ENCODE measurements at places on chromosomes 12 and 14.
A peak's percentile ranks its signal among the peaks of the same experiment; 100 is the strongest.

DNA sequence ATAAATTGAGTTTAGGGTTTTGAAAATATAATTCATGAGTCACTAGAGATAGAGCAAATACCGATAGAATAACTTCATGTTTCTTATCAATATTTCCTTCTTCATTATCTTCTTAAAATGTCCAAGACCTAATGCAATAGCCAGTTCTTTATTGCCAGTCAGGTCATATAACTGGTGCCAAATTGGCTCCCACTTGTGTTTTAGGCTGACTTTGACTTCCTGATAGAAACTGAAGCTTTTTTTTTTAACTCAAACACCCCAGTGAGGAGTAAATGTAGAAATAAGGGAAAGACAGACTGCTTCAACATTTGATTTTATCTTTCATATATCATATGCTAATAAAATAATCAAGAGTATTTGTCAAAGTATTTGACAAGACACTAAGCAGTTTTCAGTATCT, 80.7 kb downstream of the ARMH4 start:
- DNase-seq: no peak

DNA sequence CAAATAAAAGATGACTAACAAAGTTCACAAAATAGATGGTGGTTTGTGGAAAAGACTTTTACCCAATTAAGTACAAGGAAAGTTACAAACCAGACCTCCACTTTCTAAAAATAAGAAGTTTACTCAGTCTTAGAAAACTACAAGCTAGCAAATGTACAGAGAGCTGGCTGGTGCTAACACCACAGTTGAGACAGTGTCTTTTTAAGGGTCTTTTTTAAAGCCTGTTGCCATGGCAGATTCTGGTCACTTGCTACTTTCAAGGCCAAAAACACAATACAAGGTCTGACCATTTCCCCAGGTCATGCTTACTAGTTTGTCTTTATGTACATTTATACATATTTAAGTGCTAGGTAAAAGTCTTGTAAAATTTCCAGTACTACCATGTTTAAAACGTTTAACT, 2.4 kb downstream of the BTG1 start:
- DNase-seq: no peak

DNA sequence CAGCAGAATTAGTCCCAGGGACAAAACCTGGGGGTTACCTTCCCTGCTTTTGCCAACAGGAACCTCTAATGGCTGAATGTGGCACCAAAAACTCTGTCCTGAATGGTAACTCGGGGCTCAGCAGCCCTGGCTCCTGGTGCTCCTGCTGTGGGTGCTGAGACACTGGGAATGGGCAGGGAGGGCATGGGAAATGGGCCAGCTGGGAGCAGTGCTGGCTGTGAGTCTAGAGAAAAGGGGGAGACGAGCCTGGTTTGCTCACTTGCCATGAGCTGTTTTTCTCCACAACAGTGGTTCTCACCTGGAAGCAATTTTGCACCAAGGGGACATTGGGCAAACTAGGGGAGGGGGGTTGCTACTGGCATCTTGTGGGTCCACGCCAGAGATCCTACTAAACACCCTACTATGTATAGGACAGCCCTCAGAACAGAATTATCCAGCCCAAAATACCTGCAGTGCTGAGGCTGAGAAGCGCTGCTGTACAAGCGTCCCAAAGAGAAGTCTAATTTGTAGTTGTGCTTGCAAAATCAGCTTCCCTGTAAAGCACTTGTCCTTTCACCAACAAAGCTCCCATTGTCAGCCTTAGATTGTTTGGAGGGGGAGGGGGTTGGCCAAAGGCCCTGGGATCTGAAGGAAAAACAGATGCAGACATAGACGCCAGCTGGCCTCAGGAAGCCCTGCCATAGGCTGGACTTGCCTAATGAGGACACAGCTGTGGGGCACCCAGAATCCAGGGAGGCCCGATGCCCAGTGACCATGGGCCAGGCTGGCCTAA, 3.6 kb downstream of the LRRC74A start:
- DNase-seq: no peak

DNA sequence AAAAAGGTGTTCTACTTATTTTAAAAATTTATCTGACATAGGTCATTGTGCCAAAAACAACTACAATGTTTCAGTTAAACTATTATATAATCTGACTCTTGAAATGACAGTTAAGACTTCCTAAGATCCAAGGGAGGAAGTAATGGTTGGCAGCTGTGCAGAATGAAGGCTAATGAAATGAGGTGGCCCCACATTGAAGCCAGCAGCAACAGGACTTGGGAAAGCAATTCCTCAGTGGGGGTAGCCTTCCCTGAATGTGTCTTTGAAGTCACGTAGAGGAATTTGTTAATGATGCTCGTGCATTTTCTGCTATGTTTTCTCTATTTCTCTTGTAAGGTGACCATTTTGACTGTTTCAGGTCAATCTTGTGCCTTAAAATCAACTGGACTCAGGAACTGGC, 162.4 kb upstream of the DAAM1 start:
- DNase-seq: no peak

DNA sequence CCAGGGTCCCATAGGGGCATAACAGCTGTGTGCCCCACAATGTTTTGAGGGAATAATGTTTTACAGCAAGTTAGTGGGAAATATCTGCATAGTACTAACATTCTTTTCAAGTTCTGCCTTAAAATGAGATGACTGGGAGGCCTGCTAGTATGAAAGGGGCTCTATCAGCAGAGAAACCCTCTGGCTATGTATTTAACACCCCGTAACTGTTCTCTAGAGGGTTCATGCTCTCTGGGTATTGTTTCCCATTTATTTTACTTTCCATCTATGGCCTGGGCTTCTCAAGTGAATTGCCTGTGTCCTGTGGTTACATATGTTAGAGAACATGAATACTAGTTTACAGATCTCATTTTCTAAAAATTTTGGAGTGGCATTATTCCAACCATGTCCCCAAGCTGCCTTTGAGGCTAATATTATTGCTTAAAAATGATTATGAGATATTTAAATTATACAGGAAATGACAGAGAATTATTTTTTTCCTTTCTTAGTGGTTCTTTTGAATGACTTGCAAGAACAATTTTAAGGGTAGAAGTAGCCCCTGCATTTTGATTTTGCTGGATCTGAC, 37.5 kb downstream of the GNG2 start:
- DNase-seq: no peak

- DNase-seq: no peak
These were observed 8.1 kb downstream of the SYNE3 start for GRCh38 chr14:95508377-95508776.

- DNase-seq: no peak
These were observed 172.4 kb downstream of the EMP1 start for GRCh38 chr12:13368971-13369370.

DNA sequence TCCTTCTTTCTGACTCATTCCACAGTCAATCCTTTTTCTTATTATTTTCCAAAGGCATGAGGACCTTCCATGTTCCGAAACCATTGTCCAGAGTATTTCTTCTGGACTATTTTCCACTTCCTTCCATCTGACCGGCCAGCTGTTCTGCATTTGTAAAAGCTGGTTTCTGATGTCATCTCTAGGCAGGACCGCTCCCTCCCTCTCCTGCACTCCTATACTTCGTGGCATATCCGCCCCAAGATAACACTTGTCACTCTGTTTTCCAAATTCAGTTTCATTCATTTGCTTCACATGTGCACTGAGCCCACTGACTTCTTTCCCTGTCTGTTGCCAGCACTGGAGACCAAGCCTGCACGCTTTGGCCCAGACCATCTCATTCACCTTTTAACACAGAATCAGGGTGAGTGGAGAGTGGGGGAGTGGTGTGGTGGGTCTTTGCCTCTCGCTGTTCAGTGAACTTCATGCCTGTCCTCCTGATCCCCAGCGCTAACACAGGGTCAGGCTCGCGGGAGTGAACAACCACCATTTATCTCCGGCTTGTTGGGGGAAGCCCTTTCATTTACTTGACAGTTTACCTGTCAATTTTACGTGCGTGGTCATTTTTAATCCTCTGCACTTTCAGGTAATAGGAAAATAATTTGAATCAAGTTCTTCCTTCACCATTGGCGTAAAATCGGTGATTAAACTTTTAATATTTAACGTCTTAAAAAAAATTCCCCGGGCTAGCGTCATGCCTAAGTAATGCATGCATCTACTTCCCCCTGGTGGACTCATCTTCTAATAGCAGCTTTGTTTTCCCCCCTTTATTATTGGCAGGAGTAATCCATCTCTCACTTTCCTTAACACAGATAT, 52.5 kb downstream of the C12orf75 start:
- peak; percentile 52 for DNase-seq

DNA sequence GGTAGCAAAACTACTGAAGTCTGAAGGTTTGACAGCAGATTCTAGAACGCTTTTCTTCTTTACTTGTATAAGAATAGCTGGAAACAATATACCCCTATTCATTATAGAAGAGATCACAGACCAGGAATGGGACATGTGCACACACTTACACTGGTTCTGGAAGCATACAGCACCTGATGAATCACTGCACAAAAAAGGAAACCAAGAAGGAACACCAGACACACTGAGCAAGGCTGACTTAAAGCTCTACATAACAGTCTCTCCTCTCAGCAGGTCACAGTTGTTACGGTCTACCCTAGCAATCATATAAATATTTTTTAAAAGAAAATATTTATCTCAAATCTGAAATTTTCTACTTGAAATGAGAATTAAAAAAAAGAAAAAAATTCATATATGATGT, 13.5 kb downstream of the ATP2B1 start:
- DNase-seq: no peak

GRCh38 chr12:27427824-27428223, 18.7 kb upstream of the SMCO2 start:
- DNase-seq: no peak

GRCh38 chr14:23025151-23025814, 9.4 kb downstream of the PSMB5 start:
- no peak for DNase-seq

GRCh38 chr12:124654666-124655047, 87.2 kb upstream of the NCOR2 start:
- no peak for DNase-seq

- no peak for DNase-seq
These were observed 46.2 kb upstream of the VASH1 start for GRCh38 chr14:76715101-76715500.

- no peak for DNase-seq
These were observed 11.6 kb upstream of the PAX9 start for GRCh38 chr14:36649872-36650650.
